ENCODE measurements at places on chromosomes 6 and 20.

- no peak for DNase-seq
Observed at GRCh38 chr6:21593412-21593926, at the start of gene SOX4. TSS of gene SOX4 (plus strand) at chr6:21593751. CDS start at chr6:21594535, 784 bp downstream.

GRCh38 chr6:101711518-101711917, 318.0 kb downstream of the GRIK2 start:
- DNase-seq = no peak

- no peak for DNase-seq
Observed at GRCh38 chr20:32607727-32608663, 22.9 kb upstream of the NOL4L start.

DNA sequence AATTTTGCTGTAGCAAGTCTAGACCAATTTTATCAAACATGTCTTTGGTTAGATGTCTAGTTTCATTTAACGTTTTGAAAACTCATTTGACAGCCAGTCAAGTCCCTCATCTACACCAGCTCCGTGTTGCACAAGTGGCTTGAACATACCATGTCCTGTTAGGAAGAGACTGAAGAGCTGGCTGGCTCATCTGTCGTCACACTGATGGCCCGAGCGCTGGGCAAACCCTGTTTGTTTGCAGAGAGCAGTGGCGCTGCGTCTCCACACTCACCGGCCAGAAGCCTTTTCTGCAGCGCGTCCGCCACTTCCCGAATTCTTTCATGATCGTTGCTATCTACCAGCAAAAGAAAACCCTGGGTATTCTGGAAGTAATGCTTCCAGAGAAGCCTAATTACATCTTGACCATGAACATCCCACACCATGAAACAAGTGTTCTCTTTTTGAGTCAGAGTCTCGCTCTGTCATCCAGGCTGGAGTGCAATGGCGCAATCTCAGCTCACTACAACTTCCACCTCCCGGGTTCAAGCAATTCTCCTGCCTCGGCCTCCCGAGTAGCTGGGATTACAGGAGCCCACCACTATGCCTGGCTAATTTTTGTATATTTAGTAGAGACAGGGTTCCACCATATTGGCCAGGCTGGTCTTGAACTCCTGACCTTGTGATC, 10.7 kb upstream of the TCFL5 start:
- no peak for DNase-seq

GRCh38 chr6:112910256-112910655, 563.1 kb downstream of the RFPL4B start:
- DNase-seq = no peak

DNA sequence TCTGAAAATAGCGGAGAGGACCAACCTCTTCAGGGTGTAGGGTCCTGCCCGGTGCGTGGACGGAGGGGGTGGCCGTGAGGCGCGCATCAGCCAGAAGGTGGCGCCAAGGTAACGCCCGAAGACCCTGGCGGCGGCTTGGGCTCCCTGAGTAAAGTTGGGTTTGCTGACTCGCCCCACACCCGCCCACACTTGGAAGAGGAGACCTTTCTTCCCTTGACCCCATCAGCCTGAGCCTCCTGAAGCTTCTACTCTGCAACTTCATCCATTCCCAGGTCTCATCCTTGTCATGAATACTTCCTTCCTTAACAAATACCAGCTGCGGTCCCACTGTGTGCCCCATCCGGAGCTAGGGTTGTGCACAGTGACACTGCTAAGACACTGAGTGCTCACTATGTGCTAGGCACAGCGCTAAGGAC, 14.6 kb downstream of the CD40 start:
- DNase-seq = peak; percentile 15

GRCh38 chr6:88982720-88983119, 19.3 kb upstream of the RNGTT start:
- DNase-seq = no peak

DNA sequence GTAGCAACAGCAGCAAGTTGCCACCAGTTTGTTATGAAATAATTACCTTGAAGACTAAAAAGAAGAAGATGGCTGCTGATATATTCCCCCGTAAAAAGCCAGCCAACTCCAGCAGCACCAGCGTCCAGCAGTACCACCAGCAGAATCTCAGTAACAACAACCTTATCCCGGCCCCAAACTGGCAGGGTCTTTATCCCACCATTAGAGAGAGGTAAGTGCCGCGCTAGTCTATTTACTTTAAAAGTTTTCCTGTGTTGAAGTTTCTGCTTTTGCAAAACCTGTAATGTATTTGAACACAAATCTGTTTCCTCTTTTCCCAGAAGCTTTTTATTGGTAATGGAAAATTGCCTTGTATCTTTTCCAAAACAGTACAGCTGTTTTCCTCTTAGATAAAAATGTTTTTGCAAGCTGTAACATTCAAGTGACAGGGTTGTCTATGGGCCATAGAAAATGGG, 725 bp downstream of the BTBD3 start:
- DNase-seq = no peak

DNA sequence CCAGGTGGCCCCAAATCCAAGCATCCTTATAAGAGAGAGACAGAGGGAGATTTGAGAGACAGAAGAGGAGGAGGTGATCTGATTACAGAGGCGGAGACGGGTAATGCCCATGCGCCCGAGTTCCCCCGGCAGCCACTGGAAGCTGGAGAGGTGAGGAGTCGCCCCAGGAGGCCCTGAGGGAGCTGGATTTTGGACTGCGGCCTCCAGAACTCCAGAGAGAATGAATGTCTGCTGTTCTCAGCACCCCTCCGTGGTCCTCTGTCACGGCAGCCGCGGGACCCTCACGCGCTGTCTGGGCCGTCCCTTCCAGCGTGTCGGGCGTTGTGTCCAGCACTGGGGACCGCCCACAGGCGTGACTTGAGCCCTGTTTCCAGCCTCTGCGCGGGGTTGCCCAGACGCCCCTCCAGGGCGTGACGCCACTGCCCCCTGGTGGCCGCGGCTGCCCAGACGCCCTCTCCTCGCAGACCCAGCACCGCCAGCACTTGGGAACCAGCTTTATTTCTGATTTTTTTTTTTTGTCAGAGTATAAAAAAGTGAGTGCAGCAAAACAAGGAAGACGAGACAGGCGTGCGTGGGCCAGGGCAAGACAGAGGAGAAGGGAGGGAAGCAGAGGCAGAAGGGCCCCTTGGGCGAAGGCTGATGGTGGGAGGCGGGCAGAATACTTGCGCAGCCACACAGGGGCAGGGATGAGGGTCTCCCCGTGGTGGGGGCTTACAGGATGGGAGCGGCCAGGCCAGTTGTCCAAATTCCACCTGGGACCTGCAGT, 4.1 kb upstream of the ZNF512B start:
- DNase-seq = no peak

- DNase-seq = no peak
Observed at GRCh38 chr6:121439926-121440325, 4.5 kb downstream of the GJA1 start.

DNA sequence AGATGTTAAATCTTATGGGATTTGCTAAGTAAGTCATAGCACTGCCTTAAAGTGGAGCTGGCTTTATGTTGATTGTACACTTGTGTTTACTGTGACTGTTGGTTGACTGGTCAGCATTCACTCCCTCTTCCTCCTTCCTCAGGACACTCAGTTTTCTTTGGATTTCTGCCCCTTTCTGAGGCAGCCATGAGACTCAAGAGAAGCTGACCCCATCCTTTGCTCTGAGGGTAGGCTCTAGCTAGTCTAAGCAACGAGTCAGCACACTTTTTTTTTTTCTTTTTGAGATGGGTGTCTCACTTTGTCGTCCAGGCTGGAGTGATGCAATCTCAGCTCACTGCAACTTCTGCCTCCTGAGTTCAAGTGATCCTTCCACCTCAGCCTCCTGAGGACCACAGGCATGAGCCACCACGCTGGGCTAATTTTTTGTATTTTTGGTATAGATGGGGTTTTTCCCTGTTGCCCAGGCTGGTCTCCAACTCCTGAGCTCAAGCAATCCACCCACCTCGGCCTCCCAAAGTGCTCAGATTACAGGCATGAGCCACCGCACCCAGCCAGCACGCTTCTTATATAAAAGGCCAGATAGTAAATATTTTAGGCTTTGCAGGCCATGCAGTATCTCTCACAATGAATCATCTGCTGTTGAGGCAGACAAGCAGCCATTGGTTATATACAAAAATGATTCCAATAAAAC, 191.4 kb downstream of the NFATC2 start:
- no peak for DNase-seq

DNA sequence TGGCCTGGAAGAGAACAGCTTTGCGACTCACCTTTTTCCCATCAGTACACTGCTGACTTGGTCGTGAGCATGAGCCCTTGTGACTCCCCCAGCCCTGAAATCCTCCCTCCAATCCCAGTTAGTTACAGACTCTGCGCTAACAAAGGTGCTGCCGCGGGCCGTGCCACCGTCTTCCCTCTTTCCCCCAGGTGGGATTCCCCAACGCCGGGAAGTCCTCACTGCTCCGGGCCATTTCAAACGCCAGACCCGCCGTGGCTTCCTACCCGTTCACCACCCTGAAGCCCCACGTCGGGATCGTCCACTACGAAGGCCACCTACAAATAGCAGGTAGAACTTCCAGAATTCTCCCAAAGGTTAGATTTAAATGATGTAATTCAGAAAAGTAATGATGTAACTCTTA, 16.1 kb downstream of the MTG2 start:
- DNase-seq = no peak

- DNase-seq = no peak
Observed at GRCh38 chr6:110683241-110683640, 132.0 kb downstream of the CDK19 start.

DNA sequence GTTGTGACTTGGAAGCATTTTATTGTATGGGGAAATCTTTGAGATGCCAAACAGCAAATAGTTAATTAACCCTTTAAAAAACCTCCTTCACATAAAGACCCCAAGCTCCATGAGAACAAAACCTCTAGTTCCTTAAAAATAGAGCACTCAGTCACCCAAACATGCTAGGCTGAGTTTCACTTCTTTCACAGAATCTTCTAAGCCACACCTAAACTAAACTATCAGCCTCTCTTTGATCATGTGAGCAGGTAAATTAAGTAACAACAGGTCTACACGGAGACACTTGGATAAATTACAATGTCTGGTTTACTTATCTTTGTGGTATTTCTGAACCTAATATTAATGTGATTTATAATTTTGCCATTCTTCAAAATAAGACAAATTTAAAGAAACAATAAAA, 205.2 kb upstream of the MARCKS start:
- DNase-seq = no peak

DNA sequence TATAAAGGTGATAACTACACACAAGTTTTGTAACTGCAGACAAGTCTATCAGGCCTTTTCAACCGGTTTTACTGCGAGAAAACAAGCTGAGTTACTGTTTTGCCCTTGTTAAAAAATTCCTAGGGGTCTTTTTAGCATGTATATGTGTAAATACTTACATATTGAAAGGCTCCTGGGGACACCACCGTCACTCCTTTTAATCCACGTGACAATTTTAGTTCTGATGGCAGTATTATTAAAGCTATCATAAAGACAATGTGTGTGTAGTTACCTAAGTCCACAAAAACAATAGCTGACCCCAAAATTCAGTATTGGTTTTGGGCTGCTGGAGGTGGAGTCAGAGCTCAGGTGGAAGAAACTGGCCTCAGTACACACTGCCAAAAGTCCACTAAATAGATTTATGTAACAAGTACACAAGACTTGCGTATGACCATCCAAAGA, 41.3 kb upstream of the HFE start:
- DNase-seq = no peak

DNA sequence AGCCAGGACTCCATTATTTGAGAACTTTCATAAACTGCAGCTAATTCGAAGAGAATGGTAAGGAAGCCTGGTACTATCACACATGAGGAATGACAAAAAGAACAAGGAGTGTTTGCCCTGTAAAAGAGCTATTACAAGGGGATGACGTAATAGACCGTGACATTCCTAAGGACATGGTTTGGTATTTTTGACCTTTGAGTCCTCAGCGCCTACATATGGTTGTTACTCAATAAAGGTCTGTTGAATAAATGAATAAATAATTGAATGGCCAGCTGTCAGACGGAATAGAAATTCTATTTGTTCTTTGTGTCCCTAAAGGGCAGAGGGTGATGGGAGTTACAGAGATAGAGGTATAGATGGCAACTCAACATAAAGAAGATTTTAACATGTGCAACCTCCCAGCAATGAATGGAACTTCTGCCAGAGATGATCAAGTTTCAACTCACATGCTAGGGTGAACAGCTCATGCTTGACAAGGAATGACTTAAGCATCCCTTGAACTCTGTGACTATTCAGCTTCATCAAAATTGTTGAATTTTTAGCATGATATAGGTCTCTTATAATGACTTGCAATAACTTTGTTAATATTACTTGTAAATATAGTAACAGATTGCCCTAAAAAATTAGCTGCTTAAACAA, 115.4 kb downstream of the TENT5A start:
- no peak for DNase-seq

DNA sequence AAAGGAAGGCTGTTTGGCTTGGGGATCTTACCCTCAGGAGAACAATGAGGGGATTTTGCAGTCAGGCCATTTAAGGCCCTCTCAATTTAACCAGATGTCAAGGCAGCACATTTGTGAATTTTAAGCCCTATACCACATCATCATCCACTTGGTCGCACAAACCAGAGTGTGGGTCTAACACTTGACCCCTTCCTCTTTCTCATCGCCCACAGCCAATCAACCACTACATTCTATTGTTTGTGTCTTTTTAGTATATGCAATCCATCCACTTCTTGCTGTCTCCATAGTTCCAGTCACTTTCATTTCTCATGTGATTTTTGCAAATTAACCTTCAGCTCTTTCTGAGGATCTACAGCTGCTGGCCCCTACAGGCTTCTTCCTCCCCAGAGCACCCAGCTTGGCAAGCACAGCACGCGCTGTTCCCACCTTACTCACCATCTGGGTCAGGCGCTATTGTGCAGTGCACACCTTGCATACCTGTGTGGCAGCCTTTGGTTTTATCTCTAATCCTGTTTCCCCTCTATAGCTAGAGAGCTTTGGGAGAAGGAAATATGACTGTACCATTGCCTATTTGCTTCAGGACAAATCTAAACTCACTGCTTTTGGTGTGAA, 32.3 kb upstream of the CD83 start:
- DNase-seq = no peak

- no peak for DNase-seq
Observed at GRCh38 chr20:40765814-40766480, 76.9 kb upstream of the MAFB start.

- no peak for DNase-seq
Observed at GRCh38 chr6:56683882-56684281, 41.2 kb upstream of the DST start.

DNA sequence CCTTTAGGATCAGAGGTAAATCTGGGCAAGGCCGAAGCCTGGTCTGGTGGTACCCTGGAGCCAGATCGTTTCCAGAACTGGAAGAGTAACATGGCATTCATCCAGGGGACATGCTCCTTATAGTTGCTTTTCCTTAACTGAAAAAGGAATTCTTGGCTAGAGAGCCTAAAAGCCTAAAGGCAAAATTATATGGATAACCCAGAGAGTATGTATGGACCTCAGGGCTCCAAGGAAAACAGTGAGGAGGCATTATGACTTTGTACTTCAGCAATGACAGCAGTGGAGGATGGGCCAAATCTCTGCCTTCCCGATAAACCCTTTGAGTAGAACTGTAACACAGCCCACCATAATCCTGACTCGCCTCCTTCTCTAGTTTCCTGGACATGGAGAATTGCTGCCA, 29.3 kb downstream of the ARHGAP18 start:
- DNase-seq = no peak

DNA sequence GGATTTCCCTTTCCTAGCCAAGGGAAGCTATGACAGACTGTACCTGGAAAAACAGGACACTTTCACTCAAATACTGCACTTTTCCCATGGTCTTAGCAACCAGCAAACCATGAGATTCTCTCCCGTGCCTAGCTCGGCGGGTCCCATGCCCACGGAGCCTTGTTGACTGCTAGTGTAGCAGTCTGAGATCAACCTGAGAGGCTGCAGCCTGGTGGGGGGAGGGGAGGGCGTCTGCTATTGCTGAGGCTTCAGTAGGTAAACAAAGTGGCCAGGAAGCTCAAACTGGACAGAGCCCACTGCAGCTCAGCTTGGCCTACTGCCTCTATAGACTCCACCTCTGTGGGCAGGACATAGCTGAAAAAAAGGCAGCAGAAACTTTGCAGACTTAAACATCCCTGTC, 61.8 kb downstream of the EPM2A start:
- no peak for DNase-seq
